Upper lobe of right lung (tissue), 1 donor: ENCODE measurements at places on chromosomes 2 and 18. TPM values are rescaled to one million over a fixed set of nuclear protein-coding genes. Genes with fewer than 3 reads are reported as not detected.

DNA sequence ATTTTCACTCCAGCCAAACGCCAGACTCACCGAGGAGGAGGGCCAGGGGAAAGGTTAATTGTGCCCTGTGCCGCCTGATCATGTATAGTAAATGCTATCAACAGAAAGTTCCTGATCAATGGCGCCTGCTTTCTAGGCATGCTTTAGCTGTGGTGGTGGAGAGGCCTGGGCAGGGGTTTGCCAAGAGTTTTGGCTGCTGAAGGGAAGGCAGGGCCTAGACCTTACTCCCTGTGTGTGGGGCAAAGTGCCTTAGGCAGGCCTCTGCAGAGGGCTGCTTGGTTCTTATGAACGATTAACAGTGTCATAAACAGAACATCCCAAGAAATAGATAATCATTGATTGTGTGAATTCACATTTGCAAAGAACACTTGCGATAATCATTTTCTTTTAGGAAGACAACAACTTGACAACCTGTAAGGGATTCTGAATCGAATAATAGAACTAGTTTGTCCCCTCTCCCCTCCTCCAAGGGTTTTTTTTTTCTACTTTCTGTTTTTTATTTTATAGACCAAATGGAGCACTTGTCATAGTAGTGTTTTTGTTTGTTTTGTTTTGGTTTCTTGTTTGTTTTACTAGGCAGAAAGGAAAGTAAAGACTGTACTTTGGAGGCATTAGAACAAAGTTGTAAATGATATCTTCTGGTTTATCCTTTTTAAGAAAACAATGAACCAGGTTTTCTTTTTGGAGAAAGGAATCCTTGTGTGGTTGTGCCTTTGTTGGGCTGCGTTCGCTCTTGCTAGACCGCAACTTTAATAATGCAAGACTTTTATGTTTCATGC, 6.5 kb downstream of the TSHZ1 start:
- DNase-seq, result no peak
- H3K4me1 ChIP-seq, result peaks cover 59% of the 10 kb centered on the region
- no peak overlapping the region for H3K4me3 ChIP-seq
- no peak overlapping the region for H3K27ac ChIP-seq

- H3K27ac ChIP-seq, result no peak overlapping the region
- H3K4me3 ChIP-seq, result no peak overlapping the region
- DNase-seq, result no peak
- no peaks in the 10 kb centered on the region for H3K4me1 ChIP-seq
- no peaks in the 10 kb centered on the region for H3K36me3 ChIP-seq
Measured at GRCh38 chr2:199278099-199278498, 179.6 kb downstream of the SATB2 start.

GRCh38 chr2:45010702-45011012, 1.4 kb upstream of the SIX2 start:
- DNase-seq, result no peak
- H3K4me1 ChIP-seq, result peaks cover 36% of the 10 kb centered on the region
- peaks cover 96% of the 10 kb centered on the region for H3K27me3 ChIP-seq
- H3K4me3 ChIP-seq, result peak overlapping the region; percentile 46
- H3K27ac ChIP-seq, result no peak overlapping the region
- H3K36me3 ChIP-seq, result no peaks in the 10 kb centered on the region

- H3K27me3 ChIP-seq, result no peaks in the 10 kb centered on the region
- H3K4me3 ChIP-seq, result no peak overlapping the region
- no peaks in the 10 kb centered on the region for H3K36me3 ChIP-seq
- peak; percentile 43 for DNase-seq
Measured at GRCh38 chr2:43123028-43123427, 103.4 kb downstream of the ZFP36L2 start.

Gene FLACC1
- total RNA-seq, result 3.6 TPM

GRCh38 chr2:140916410-140916809, 1214.4 kb downstream of the LRP1B start:
- H3K4me1 ChIP-seq, result no peaks in the 10 kb centered on the region
- DNase-seq, result no peak
- no peak overlapping the region for H3K4me3 ChIP-seq
- H3K36me3 ChIP-seq, result no peaks in the 10 kb centered on the region
- H3K27me3 ChIP-seq, result no peaks in the 10 kb centered on the region

Gene IL36G
- total RNA-seq, result not detected

GRCh38 chr2:17076533-17076932, 410.9 kb upstream of the CYRIA start:
- DNase-seq, result no peak
- H3K27ac ChIP-seq, result no peak overlapping the region
- H3K27me3 ChIP-seq, result no peaks in the 10 kb centered on the region
- no peaks in the 10 kb centered on the region for H3K36me3 ChIP-seq
- no peaks in the 10 kb centered on the region for H3K4me1 ChIP-seq
- no peak overlapping the region for H3K4me3 ChIP-seq

Gene GALNT5
- total RNA-seq, result 40.2 TPM

Gene SCN3A
- 2.1 TPM for total RNA-seq

- H3K36me3 ChIP-seq, result no peaks in the 10 kb centered on the region
- no peak overlapping the region for H3K27ac ChIP-seq
- no peaks in the 10 kb centered on the region for H3K4me1 ChIP-seq
Measured at GRCh38 chr18:53991202-53991601, 233.3 kb downstream of the MBD2 start.

- no peaks in the 10 kb centered on the region for H3K4me1 ChIP-seq
- H3K36me3 ChIP-seq, result no peaks in the 10 kb centered on the region
- H3K27me3 ChIP-seq, result no peaks in the 10 kb centered on the region
- no peak for DNase-seq
Measured at GRCh38 chr2:124585277-124585676, 560.2 kb downstream of the CNTNAP5 start.

- no peaks in the 10 kb centered on the region for H3K4me1 ChIP-seq
- no peaks in the 10 kb centered on the region for H3K36me3 ChIP-seq
- H3K4me3 ChIP-seq, result no peak overlapping the region
- H3K27me3 ChIP-seq, result no peaks in the 10 kb centered on the region
- H3K27ac ChIP-seq, result no peak overlapping the region
- DNase-seq, result no peak
Measured at GRCh38 chr2:164061129-164061746, 325.4 kb upstream of the FIGN start.

Gene TMEM247
- total RNA-seq, result not detected

Gene MAL
- 21.2 TPM for total RNA-seq

Gene ZNF532
- 56.6 TPM for total RNA-seq

DNA sequence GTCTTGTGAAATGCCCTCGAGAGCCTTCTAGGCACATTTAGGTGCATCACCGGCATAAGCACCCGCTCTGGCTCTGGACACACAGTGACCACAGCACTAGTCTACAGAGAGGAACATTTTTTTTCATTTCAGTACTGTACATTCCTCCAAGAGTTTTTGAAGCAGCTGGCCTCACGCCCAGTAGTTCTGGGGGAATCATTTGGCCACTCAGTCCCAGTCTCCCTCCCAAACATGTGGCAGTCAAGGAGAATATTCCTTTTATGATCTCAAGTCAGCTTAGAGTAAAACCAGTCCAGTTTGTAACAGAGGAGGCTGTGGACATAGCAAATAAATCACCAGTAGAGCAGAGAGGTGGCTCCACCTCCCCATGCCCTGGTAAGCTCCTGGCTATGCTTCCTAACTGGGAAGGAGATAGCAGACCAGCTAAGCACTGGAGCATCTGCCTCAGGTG, 48.1 kb downstream of the KCNE4 start:
- no peak overlapping the region for H3K4me3 ChIP-seq
- H3K27ac ChIP-seq, result no peak overlapping the region
- no peak for DNase-seq
- no peaks in the 10 kb centered on the region for H3K36me3 ChIP-seq

DNA sequence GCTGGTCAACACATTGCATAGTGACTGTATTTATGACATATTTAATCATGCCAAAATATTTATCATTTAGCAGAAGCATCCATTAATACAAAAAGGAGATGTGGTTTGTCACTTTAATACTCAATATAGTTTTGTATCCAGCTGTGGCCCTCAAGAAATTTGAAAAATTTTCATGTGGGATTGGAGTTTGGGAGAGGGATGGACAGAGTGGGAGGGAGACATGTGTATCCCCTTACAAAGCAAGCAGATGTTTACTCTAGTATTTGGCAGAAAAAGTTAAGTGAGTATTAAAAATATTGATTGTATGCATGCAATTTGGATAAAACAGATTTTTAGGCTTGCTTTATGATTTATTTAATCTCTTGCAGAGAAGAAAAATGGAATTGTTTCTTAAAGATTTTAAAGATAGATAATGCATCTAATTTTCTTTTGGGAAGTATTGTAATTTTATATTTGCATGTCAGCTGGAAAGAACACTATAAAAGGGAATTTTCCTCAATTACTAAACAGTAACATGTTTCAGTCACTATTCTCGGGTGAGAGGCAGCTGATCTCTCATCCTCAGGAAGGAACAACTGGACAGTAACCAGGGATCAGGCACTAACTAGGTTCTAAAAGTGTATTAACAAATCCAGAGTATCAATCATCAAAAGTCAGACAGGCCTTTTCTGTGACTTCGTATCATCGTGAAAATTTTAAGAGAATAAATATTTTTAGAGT, 1184.7 kb upstream of the NXPH2 start:
- no peak for DNase-seq
- no peaks in the 10 kb centered on the region for H3K27me3 ChIP-seq
- no peak overlapping the region for H3K27ac ChIP-seq
- no peaks in the 10 kb centered on the region for H3K4me1 ChIP-seq
- H3K36me3 ChIP-seq, result no peaks in the 10 kb centered on the region

DNA sequence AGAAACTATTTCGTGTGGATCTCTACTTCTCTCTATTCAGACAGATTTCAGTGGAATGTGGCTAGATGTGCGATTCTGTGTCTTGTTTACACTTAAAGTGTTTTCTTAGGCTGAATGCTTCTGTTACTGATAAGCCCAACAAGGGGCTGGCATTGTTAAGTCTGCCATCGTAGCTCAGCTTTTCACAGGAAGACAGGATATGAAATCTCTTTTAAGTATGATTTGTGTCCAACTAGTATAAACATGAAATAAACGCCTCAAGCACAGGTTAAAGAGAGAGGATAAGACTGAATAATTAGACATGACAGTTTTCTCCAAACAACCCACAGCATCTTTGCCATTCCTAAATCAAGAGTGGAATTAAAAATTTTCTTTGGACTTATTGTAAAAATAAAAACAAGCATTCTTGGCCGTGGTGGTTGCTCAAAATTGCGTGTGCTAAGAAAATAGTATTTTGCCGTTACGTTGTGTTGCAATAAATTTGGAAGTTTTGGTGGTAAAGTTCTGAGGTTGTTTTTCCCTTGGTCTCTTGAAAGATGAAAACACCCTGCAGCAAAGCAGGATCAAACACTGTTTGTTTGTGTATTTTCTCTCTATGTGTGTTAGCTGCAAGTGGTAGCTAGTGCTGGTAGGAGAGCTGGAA, 1.0 kb downstream of the VIT start:
- H3K36me3 ChIP-seq, result no peaks in the 10 kb centered on the region
- H3K27ac ChIP-seq, result no peak overlapping the region
- DNase-seq, result no peak
- no peaks in the 10 kb centered on the region for H3K4me1 ChIP-seq

GRCh38 chr2:86069091-86069685, 36.5 kb downstream of the POLR1A start:
- H3K4me3 ChIP-seq, result no peak overlapping the region
- DNase-seq, result no peak
- no peak overlapping the region for H3K27ac ChIP-seq
- H3K4me1 ChIP-seq, result peaks cover 17% of the 10 kb centered on the region
- no peaks in the 10 kb centered on the region for H3K27me3 ChIP-seq
- peaks cover 43% of the 10 kb centered on the region for H3K36me3 ChIP-seq

DNA sequence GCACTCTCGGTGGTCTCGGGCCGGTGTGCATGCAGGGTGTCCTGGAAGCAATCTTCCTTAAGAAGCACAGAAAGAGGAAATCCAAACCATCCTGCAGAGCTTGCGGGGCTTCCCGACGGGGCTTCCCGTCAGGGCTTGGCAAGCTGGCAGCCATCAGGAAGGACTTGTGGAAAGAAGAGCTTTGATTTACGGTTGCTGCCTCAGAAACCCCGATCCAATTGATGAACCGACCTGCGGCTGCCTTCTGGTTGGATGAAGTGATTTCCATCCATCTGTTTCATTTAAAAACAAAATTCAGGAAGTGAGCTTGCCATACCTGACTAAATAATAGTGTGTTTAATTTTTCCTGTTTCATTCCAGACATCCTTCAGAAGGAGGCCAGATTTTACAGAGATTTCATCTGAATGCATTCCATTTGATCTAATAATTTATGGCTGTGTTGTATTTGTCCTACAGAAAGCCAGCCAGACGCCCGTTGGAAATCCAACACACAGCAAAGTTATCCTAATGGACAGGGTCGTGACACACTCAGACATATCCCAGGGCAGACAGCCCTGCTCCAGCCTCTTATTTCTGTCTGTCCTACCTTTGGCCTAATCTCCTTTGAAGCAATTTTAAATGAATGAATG, 141.3 kb downstream of the SEPTIN10 start:
- H3K27me3 ChIP-seq, result no peaks in the 10 kb centered on the region
- no peak overlapping the region for H3K27ac ChIP-seq
- no peaks in the 10 kb centered on the region for H3K4me1 ChIP-seq

DNA sequence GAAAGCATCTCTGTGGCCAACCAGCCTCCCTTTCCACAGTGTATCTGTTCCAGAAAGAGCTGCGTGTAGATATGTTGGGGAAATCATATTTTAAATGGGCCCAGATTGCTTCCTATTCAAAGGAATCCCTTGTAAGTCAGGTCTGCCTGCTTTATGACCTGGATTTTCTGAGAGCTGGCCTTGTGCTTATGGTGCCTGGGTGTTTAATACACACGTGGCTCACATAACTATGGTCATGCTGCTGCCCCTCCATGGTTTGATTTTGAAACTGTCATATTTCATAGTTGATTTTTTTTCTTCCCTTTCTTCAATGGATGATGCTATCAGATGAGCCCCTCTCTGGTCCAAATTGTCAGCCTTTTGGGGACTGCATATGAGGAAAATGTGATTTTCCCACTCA, 111.5 kb upstream of the CNGA3 start:
- no peak for DNase-seq
- H3K4me1 ChIP-seq, result no peaks in the 10 kb centered on the region
- H3K4me3 ChIP-seq, result no peak overlapping the region
- no peak overlapping the region for H3K27ac ChIP-seq

Gene IL36RN
- total RNA-seq, result not detected

DNA sequence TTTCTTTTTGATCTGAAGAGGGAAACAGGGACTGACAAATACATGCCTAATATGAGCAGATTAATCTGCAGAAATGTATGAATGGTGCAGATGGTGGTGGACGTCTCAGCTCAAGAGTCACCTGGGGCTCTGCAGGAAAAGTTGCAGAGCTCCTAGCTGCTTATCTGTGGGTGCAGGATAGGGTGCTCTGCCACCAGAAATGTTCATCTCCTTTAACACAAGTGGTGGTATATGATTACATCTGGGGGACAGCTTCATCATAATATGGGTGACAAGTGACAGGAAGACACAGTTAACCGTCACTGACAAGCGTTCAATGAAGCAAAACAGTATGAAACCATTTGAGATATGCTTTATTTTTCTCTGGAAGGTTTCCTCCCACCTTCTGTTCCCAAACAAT, 121.2 kb upstream of the LINC00305 start:
- no peak overlapping the region for H3K27ac ChIP-seq
- no peak for DNase-seq
- no peak overlapping the region for H3K4me3 ChIP-seq
- H3K27me3 ChIP-seq, result no peaks in the 10 kb centered on the region
- no peaks in the 10 kb centered on the region for H3K36me3 ChIP-seq
- no peaks in the 10 kb centered on the region for H3K4me1 ChIP-seq
